ENCODE measurements at places on chromosomes 1 and 21. TPM values are rescaled to one million over a fixed set of nuclear protein-coding genes. Genes with fewer than 3 reads are reported as not detected.

DNA sequence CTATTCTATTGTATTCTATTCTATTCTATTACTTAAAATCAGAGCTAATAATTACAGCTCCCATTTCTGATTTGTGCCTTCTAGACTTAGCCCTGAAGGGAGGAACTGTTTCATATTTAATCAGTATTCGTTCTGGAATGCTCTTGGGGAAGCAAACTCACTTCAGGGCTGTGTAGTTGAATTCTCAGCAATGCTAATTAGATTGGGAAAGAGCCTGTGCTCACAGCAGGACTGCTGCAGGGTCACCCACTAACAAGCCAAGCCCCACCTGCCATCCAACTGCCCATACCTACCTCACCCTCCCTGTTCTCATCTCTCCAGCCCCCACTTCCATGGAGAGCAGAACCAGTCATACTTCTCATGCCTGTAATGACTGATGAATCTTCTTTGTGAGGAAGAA, 464.2 kb downstream of the PTPRU start:
- no peak for DNase-seq

- no peak for DNase-seq
Observed at GRCh38 chr1:64236541-64236954, 33.1 kb downstream of the UBE2U start.

DNA sequence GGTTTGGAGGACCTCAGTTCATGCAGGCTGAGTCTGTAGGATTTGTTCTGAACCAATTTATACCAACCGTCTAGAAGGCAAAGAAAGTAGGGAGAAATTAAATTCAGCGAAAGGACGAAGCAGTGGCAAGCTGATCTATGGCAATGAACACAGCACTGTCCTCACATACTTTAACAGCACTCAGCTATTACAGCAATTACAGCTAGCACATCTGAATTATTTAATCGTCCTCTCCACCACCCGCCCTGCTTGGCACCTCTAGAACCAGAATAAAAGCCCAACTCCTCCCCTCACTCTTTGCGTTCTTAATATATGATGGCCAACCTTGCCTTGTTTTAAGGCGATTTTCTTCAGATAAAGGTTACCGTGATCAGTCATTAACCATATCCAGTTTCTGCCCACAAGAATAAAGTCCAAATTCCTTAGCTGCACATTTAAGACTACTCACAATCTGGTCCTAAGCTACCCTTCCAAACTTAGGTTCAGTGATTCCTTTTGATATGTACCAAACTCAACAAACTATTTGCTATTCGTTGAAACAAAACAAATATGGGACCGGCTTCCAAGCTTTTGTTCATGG, 169.4 kb upstream of the ESRRG start:
- DNase-seq, result no peak

DNA sequence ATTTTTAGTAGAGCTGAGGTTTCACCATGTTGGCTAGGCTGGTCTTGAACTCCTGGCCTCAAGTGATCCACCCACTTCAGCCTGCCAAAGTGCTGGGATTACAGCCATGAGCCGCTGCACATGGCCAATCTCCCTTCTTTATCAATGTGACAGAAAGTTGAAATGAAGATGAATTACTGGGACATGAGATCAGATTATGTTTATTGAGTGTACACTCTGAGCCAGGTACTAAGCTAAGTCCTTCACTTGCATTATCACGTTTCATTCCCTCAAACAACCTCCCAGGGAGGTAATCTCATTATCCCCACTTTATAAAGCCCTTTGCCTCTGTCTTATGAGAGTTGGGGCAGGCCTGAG, 6.3 kb upstream of the CHI3L2 start:
- no peak for DNase-seq

- DNase-seq, result peak; percentile 50
Observed at GRCh38 chr1:112026016-112026415, 36.5 kb upstream of the KCND3 start.

The MTARC1 gene
- 0.31 TPM for total RNA-seq
